Left ventricle myocardium superior (tissue), 1 donor: ENCODE measurements at places on chromosomes 4 and X. TPM values are rescaled to one million over a fixed set of nuclear protein-coding genes. Genes with fewer than 3 reads are reported as not detected.
A peak's percentile ranks its signal among the peaks of the same experiment; 100 is the strongest.

The CCDC149 gene
- 13.2 TPM for total RNA-seq

The CLGN gene
- 91.1 TPM for total RNA-seq

The RNF128 gene
- total RNA-seq = 0.15 TPM

The IL2RG gene
- total RNA-seq = 3.0 TPM

- no peak for DNase-seq
Observed at GRCh38 chr4:17552427-17552826, 24.6 kb upstream of the LAP3 start.

DNA sequence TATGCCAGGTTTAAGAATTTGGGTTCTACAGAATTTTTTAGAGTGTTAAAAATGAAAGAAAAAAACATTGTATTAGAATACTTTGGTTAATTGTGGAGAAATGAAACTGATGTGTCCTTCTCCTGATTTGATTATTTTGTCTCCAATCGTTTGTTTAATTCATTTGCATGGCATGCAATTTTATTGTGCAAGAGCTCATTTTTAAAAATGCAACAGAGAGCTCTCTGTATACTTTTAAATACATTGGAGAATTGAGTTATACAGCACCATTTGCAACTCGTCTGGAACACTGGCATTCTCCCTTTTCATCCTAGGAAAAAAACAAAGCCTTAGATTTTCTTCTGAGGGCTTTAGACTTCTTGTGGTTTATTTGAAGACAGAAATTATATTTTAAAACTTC lies 689 bp downstream of the EXOC1L start:
- DNase-seq = no peak

DNA sequence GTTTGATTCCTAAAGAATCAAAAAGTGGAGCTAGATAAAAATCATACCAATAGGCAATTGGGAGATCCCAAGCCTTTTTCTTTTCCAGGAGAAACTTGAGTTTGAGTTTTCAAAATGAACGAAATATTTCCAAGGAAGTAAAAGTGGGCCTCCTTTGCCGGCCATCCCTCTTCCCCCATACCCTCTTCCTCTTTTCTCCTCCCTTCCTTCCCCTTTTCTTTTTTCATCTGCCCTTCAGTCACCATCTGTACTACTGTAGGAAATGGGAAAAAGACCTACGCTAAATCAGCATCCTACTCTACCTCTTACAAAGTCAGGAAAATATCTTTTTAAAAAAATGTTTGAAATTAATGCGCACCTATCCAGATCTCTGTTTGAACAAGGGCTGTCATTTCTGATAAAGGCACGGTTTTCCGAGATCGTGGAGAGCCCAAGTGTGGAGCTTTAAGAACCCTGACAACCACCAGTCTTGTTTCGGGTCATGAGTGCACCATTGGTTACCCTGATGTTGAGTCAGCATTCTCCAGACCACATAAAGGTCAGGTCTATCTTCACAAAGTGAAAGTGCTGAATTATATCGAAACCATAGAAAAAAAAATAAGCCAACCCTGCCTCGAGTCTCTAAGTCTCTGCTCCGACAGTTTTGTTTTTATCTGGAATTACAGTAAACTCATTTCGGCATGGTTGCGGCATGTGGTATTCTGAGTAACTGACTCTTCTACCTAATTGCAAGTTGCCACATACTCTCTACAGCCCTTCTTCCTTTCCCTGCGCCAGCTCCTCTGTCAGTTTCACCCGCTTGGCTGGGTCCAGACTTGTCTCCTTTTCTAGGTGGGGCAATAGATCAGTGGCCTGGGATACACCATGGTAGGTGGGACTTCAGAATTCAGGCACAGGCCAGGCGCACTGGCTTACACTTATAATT lies 140.2 kb upstream of the KLF3 start:
- DNase-seq = no peak

- peak; percentile 76 for DNase-seq
Observed at GRCh38 chrX:17374619-17375366, at the start of gene NHS. TSS of gene NHS (plus strand) at chrX:17375200. CDS start at chrX:17375758, 558 bp downstream.

- DNase-seq = no peak
Observed at GRCh38 chr4:43047058-43047457, 154.5 kb downstream of the GRXCR1 start.

GRCh38 chr4:1959104-1959384 lies 49.7 kb downstream of the NELFA start:
- DNase-seq = no peak

- no peak for DNase-seq
Observed at GRCh38 chr4:130486186-130486585, 1390.2 kb downstream of the C4orf33 start.
